ENCODE measurements at places on chromosomes 6 and 20. TPM values are rescaled to one million over a fixed set of nuclear protein-coding genes. Genes with fewer than 3 reads are reported as not detected.

Gene TNFRSF6B
- 224 TPM for total RNA-seq

Gene MEP1A
- total RNA-seq = not detected

Gene KIAA0408
- not detected for total RNA-seq

DNA sequence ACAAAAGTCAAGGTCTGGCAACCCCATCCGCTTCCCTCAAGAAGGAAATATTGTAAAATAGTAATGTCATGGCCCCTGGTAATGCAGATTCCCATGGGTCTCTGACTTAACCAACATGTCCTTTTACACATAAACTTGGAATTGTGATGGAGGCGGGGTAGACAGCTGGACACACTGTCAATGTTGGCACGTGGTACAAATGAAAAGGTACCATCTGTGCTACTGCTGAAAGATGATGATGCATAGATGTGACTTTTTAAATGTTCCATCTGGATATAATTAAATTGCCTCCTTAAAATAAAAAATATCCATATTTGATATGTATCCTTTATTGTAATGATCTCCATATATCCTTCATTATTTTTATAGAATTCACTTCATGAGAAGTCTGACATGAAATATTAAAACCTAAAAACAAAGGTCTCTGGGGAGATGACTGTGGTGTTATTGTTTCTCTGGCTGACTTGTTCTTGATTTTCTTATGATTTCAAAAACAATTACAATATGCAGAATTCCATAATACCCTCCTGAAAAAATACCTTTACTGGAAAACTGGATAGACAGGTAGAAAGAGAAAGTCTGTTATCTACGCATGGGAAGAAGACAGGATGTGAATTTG, 104.5 kb downstream of the MKKS start:
- DNase-seq = no peak

- no peak for DNase-seq
Observed at GRCh38 chr6:163820745-163821458, 406.4 kb downstream of the QKI start.

GRCh38 chr20:50468378-50468798, 41.8 kb upstream of the PTPN1 start:
- no peak for DNase-seq
